ENCODE measurements at places on chromosomes 12 and 14.

DNA sequence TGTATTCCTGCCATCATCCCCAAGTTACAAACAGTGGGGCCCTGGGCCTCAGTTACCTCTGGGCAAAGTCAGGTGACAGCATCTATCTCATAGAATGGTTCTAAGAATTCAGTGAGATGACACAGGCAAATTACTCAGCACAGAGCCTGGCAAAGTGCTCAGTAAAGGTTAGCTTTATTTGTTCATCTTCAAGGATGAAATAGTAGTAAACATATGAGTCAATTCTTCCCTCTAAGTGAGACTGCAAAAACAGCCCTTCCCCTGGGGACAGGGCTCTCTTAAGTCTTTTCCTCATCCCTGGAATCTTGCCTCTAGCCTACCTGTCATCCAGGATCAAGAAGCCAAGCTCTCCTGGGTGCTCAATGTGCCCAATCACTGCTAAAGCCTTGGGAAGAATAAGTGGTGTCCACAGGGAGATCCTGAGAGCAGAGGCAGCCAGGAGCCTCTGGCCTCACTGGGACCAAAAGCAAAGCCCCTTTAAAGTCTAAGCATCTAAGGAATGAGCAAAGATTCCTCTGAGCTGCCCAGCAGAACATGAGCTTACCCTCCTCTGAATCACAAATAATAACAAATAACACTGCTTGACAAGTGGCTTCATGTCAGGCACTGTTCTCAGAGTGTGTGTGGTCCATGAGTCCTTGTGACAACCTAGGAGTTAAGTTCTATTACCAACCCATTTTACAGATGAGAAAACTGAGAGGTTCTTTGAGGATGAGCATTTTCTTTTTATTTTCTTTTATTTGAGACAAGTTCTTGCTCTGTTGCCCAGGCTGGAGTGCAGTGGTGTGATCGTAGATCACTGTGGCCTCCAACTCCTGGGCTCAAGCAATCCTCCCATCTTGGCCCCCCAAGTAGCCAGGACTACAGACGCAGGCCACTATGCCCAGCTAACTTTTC is 12.1 kb downstream of the NUAK1 start:
- DNase-seq, result no peak

- DNase-seq, result no peak
Measured at GRCh38 chr14:99268810-99269707, 2.9 kb downstream of the BCL11B start.

DNA sequence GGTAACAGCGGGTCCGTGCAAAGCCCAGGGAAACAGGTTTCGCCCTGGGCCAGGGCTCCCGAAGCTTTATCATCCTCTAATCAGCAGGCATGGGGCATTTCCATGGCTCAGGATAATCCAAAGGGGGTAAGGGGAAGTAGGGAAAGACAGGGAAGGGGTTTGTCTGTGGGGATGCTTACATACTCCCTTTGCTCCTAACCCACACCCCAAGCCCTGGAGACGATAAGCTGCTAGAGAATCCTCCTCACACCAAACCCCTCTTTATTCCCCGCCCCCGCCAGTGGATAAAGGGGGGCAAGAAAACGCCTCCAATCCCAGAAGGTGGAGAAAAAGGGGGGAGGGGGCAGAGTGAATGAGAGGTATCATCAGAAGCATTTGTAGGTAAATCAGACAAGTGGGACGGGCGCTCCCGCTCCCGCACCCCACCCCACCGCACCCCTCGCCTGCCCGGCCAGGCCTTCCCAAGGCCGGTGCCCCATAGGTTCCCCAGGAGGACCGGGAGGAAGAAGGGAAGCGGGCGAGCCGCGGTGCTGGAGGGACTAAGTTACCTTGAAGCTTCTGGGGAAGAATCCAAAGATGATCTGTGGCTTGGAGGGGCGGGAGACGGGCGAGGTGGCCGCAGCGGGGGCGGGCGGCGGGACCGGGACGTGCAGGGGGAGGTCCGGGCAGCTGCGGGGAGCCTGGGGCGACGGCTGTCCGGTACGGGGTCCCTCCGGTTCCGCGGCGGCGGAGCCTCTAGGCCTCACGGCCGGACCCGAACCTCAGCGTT is 762 bp downstream of the PPP2R5E start:
- no peak for DNase-seq

DNA sequence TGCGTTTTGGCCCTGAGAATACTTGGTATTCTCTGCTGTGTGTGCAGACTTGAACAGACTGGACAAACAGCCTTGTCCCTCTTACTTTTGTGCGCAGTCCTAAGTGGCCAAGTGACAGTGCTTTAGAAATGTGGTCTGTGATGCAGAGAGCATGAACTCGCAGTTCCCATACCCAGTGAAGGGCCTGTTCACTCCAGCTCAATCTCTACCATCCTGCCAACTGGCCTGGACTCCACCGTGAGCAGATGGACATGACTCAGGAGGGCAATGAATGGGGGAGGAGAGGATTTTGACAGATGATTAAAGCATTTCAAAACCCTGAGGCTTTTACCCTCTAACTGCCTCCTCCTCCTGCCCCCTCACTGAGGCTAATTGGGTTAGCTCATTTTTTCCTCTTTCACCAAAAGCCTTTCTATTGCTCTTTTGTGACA is 62.5 kb upstream of the PYGL start:
- no peak for DNase-seq

GRCh38 chr14:35254736-35255135 is 37.4 kb upstream of the PSMA6 start:
- no peak for DNase-seq

- no peak for DNase-seq
Measured at GRCh38 chr12:78316136-78316535, 485.4 kb downstream of the NAV3 start.

- no peak for DNase-seq
Measured at GRCh38 chr14:61523751-61524150, 171.6 kb upstream of the HIF1A start.

DNA sequence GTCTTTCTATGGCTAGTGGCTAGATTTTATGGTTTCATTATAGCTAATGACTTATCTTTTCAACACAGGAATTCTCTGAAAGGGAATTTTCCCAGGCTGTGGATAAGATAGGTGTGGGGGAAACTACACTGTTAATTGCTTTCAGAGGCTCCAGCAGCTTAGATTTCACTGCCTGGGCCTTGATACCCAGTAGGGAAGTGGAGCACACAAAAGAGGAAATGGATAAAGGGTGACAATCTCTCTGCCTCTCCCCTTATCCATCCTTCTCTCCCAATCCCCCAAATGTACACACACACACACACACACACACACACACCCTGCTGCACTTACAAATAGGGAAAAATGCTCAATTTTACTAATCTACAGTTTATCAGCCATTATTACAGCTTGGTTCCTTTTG is 19.1 kb downstream of the SIX4 start:
- no peak for DNase-seq

Measured in tibial nerve (tissue), 4 donors.